ENCODE measurements at places on chromosomes 16 and 17. TPM values are rescaled to one million over a fixed set of nuclear protein-coding genes. Genes with fewer than 3 reads are reported as not detected.

PPY gene
- not detected for total RNA-seq

FZD2 gene
- 26.1 TPM for total RNA-seq

SOX15 gene
- total RNA-seq: 0.27 TPM

MSRB1 gene
- 32.7 TPM for total RNA-seq

BMERB1 gene
- 79.9 TPM for total RNA-seq

CNTD1 gene
- total RNA-seq: not detected

HOXB4 gene
- 0.13 TPM for total RNA-seq

OR1D5 gene
- total RNA-seq: not detected

TNFSF12 gene
- 12.2 TPM for total RNA-seq
